ENCODE measurements at places on chromosomes 6 and 20.

- no peak for DNase-seq
Measured at GRCh38 chr6:108145639-108146038, 20.2 kb upstream of the NR2E1 start.

- DNase-seq = no peak
Measured at GRCh38 chr6:113293423-113293740, 563.8 kb upstream of the MARCKS start.

GRCh38 chr6:132400883-132401617 lies at the start of gene MOXD1:
MOXD1 (minus strand) TSS chr6:132401475; CDS start chr6:132401426, 49 bp downstream.
- DNase-seq = peak; percentile 53

GRCh38 chr6:111337829-111338236 lies 145.2 kb downstream of the REV3L start:
- no peak for DNase-seq

GRCh38 chr6:153831350-153832078 lies 207.5 kb upstream of the OPRM1 start:
- no peak for DNase-seq

DNA sequence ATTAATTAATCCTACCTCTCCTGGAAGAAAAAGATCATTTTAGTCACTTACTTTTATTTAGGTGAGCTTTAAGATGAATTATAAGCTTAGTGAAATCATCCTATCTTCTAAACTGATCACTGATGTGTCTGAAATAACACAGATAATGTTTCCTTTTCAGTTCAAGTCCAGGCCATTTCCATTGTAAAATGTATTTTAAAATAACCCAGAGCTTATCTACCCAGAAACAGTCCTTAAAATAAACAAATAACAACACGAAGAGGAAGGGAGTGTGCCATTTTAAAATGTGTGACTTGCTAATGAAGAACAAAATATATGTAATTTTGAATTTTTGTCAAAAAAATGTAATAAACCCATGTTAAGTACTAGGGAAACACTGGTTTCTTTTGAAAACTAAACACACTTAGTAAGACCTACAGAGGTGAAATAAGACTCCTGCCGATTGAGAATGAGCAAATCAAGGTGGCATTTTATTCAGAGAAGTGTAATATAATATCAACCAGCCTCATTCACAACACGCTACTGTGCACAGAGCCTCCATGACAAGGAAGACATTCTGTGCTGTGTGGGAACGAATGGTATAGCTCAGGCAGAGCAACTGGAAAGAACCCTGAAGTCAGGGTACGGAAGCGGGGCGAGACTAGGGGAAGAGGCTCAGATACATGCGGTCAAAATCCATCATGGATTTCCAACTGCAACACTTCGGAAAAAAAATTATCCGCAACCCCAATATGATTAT lies 7.7 kb downstream of the LRP11 start:
- peak; percentile 43 for DNase-seq

DNA sequence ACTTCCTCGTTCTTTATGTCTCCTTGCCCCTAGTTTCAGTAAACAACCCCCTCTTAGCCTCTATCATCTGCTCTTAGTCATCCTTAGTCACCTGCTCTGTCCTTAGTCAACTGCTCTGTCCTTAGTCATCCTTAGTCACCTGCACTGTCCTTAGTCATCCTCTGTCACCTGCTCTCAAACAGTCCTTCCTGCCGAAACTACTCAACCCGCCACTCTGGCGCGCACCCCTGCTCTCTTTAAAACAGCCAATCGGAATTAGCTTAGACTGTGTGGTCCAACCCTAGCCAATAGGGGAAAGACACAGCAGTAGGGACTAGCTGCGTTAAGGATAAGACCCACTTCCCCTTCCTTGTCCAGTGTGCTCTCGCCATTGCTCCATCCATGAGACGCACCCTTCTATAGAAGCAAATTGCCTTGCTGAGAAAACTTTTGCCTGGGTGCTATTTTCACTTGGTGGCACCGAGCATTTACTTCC lies 73.9 kb downstream of the BACH2 start:
- DNase-seq = peak; percentile 90

DNA sequence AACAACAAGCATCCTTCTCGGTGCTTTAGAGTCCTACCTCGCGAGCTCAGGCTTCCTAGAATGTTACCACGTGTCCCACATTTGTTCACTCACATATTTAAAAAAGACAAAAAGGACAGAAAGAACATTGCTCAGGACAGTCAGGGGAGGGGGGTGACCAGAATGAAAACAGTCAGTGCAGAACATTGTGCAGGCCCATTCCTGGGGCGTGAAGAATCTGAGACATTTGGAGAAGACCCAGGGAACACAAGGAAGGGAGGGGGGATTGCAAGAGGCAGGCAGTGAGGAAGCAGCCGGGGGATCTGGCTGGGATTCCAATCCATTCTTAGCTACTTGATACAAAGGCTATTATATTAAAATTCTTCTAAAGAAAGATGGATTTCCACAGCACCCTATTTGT lies 270.4 kb upstream of the CITED2 start:
- no peak for DNase-seq

DNA sequence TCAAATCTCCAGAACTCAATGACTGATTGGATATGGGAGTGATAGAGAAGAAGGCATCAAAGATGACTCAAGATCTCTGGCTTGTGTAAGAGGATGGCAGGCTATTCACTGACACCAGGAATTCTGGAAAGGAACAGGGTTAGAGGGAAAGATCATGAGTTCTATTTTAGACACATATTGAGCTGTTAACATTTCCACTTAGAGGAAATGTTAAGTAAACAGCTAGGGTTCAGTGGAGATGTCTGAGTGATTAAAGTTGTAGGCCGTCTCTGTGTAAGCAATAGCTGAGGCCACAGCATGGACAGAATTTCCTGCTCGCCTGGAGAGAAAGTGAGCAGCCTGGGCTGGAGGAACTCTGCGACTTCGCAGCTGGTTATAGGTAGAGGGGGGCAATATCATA lies 21.0 kb downstream of the ZC3H12D start:
- no peak for DNase-seq

DNA sequence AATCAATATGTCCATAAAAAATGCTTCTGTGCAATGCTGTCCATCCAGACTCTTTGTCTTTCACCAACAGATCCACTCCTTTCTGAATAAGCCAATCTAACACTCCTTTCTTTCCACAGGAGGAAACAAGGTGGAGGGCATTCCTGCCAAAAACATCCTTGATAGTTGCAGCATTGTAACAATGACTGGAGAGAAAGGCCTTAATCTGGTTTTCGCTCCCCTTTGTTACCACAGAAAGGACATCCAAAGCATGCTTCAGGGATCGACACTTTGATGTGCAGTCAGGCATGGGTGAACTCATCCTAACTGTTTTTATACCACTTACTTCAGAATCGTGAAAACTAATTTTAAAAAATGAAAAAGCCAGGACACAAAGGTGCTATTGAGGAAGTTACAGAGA lies 7.4 kb downstream of the IBTK start:
- DNase-seq = no peak

DNA sequence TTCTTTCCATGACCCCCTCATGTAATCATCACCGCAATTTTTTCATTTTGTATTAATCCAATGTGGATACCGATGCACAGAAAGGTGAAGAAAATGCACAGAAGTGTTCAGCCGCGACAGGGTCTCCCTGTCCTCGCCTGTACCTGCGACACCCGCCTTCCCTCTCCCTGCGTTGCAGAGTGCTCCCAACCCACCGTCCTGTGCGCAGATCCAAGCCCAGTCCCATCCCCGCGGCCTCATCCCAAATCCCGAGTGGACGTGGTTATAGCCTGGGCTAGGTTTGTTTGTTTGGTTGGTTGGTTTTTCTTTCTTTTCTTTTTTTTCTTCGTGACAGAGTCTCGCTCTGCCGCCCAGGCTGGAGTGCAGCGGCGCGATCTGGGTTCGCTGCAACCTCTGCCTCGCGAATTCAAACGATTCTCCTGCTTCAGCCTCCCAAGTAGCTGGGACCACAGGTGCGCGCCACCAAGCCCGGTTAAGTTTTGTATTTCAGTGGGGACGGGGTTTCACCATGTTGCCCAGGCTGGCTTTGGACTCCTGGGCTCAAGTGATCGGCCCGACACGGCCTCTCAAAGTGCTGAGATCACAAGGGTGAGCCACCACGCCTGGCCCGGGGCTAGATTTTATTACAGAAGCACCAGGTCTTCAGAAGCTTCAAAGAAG lies 536 bp upstream of the RAET1G start:
- DNase-seq = no peak

DNA sequence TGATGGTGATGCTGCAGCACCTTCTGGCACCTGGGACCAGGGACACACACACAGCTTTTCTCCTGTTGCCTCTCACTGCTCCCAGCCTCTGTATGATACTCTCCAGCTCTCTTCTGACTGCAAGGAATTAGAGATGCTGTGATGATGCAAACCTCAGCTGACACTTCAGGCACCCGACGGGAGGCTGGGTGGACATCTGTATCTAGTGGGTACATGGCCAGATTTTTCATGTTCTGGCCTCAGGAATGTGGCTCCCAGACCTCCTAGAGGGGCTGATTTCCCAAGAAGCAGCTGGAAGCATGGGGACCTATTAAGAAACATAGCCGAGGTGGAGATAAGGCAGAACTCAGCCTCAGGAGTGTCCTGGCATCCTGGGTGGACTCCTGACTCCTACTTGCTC lies 6.8 kb upstream of the EPB41L1 start:
- no peak for DNase-seq

- no peak for DNase-seq
Measured at GRCh38 chr6:16043171-16044135, 85.4 kb upstream of the MYLIP start.
